ENCODE measurements at places on chromosomes 1 and 21.

- DNase-seq = no peak
These were observed 3.0 kb upstream of the SYT6 start for GRCh38 chr1:114156538-114157274.

DNA sequence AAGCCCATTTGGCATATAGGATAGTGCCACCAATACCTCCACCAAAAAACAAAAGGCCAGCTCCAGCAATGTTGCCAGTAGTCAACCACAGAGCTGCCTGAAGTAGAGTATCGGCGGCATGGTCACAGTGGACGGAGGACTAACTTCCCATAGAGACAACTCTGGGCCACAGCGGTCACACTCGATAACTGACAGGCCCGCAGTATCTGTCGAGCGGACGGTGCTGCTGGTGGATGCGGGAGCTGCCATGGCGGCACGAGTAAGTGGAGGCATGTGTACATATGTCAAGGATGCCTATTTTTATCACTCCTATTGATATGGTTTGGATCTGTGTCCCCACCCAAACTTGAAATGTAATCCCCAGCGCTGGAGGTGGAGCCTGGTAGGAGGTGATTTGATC lies 4.1 kb downstream of the KRTAP12-1 start:
- DNase-seq = no peak

DNA sequence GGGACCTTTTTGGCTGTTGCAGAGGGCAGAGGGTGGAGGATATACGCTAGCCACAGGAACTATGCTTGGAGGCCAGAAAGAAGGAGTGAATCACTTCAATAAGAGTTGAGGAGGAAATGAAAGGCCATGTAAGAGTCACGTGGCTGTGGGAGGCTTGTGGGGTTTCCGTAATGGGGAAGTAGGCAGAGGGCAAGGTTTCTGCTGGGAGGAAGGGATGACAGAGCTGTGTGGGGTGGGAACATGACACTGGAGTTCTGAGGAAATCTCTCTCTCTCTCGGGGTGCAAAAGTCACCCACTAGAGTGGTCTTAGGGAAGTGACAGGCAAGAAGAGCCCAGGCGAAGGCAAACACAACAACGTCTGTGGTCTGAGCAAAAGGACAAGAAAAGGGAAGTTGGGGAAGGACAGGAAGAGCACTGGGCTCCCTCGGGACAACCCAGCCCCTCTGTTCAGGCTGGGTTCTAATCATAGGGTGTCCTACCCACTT lies 3.9 kb upstream of the CD1C start:
- DNase-seq = no peak

- no peak for DNase-seq
These were observed 22.8 kb downstream of the COA6 start for GRCh38 chr1:234396092-234396491.

GRCh38 chr21:39000496-39000895 lies 182.8 kb downstream of the PSMG1 start:
- no peak for DNase-seq

DNA sequence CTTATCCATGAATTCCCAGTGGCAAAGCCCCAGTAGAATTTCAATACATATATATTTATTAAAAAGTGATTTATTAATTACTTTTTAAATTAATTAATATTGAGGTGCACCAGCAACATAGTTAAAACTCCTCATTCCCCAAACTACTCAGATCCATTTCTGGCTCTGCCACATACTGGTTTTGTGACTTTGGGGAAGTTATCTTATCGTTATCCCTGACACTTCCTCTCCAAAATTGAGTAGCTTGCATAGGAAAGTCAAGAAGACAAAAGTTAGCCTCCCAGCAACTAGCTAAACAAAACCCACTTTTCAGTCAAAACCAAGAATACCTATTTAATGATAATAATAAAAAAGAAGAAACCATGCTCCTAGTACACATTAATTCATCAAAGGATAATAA lies 35.9 kb downstream of the TCP10L start:
- no peak for DNase-seq

- no peak for DNase-seq
These were observed 62.4 kb downstream of the DDX20 start for GRCh38 chr1:111818081-111818480.

DNA sequence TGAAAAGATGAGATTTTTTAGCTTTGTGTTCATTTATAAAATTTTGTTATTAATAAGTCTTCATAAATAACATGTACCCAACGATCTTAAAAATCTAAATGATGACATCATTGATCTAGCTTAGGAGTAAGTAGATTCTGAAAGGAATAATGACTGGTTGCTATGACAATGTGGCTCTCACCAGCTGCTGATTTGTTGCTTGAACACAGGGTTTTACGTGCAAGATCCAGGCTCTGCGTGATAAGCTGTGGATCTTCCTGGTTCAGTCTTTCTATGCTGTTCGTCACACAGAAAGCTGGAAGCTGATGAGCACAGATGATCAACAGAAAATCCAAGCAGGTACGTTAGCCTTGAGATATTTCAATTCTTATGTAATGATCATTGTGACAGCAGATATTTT lies 49.1 kb upstream of the C1orf146 start:
- DNase-seq = no peak

DNA sequence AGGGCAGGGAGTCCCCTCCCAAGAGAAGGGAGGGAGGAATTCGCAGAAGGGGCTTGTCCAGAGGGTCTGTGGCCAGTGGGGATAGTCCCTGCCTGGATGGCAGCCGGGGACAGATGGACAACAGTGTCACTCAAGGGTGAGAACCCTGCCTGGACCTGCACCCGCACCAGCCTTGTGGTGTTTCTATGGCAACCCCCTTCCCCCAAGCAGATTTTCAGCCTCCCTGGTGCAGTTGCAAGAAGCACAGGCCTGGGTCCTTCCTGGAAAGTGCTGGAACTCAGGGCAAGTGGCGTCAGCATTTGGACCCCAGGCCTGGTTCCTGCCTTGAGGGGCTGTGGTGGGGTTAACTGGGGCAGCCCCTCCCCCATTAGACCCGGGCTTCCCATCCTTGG lies 83.8 kb upstream of the ACTL8 start:
- no peak for DNase-seq

GRCh38 chr1:54500107-54500431 lies 48.0 kb upstream of the ACOT11 start:
- no peak for DNase-seq

DNA sequence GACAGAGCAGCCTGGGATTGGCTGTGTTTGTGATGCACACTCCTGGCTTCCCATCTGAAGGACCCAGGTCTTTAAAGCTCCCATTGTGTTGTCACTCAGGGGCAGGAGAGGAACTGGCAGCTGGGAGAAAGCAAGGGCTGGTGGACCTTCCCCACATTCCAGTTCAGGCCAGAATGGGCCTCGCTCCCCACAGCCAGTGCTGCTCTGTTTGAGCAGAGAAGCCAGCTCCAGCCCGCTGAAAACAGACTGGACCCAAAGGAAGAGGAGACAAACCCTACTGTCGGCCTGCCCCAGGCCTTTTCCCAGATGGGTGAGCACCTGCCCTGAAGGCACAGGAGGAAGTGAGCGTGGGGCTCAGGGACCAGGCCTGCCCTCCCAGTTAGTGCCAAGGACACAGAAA lies 499.4 kb downstream of the NPHP4 start:
- no peak for DNase-seq

DNA sequence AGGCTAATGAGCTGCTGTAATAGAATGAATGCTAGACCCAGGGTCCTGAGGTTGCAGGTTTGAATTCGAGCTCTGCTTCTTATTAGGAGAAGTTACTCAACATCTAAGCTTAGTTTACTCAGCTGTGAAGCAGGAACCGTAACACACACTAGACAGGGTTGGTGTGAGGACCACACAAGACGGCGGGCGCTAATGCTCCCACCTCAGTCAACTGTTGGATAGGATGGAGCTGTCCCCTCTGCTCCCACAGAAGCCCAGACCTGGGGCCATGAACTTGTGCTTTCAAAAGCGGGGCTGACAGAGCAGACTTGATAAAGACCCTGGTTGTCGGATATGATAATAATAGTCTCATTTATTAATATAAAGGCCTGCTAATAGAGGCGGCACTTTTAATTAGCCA lies 98.4 kb upstream of the CD34 start:
- no peak for DNase-seq

- no peak for DNase-seq
These were observed 59.1 kb downstream of the GLUL start for GRCh38 chr1:182332261-182333060.

DNA sequence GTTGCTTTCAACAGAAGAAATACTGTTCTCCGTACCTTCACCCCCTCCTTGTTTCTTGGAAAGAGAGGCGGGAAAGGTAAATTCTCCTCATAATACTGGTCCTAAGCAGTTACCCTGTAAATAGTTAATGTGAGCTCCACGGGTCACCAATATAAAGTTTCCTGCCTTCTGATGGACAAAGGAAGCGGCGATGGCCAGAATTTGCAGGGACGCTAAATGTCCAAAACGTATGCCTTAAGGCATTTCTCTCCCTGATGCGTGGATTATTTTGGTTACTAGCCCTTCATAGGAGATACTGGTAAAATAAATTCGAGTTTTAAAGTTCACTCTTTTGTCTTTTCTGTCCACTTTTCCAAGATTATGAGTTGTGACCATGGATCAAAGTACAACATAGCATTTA lies 898 bp upstream of the PTGS2 start:
- no peak for DNase-seq
